ENCODE measurements at places on chromosomes 7 and 10. TPM values are rescaled to one million over a fixed set of nuclear protein-coding genes. Genes with fewer than 3 reads are reported as not detected.

The HOXA10 gene
- total RNA-seq = 11.2 TPM

The DDX50 gene
- total RNA-seq = 32.7 TPM

DNA sequence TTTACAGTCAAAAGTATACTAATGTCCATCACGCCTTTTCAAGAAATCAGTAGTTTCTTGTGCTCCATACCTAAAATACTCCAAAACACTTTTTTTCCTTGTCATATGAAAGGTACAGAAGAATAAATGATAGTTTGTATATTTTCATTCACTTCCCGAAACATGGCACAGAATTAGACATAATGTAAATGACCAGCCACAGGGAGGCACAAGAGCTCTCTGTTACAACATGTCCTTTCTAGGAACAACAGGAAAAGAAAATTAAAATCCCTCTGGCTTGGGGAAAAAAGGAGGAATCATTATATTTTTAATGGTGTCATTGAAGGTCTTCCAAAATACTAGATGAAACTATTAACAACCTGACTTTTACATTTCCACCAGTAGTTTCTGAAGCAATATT is 331.2 kb downstream of the ACTR3B start:
- DNase-seq = no peak

The GSTO2 gene
- 22.0 TPM for total RNA-seq

DNA sequence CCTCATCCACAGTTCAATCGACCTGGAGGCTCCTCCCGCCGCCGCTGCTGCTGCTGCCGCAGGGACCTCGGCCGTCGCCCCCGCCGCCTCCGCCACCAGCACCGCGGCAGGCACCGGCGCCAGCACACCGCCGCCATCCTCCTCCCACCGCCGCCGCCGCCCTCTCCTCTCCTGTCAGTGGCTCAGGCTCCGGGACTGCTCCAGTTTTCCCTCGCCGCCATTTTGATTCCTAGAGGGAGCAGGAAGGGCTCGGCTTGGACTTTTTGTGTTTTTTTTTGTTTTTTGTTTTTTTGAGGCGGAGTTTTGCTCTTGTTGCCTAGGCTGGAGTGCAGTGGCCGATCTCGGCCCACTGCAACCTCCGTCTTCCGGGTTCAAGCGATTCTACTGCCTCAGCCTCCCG is 3.0 kb upstream of the MCM10 start:
- DNase-seq = no peak

The PAPOLB gene
- total RNA-seq = 0.08 TPM

DNA sequence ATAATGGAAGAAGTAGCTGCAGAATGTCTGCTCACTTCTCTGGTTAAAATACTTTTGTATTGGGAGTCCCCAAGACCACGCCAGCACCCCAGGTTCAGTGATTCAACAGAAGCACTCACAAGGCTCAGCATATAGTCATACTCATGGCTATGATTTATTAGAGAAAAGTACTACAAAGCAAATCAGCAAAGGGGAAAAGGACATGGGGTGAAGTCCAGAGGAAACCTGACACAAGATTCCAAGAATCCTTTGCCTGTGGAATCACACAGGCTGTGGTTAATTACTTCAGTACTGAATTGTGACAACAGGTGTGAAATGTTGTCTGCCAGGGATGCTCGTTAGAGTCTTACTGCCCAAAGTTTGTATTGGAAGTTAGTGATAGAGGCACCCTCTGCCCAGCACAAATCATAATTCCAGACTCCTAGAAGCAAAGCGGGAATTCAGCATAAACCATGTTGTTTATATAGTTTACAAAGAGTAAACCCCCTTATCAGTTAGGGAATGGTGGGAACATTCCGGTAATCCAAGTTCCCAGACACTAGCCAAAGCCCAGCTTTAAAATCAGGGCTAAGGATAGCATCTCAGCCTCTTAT is 79.4 kb downstream of the HYCC1 start:
- no peak for DNase-seq

The GCC1 gene
- total RNA-seq = 23.4 TPM

GRCh38 chr7:82699773-82700186 is 256.2 kb upstream of the CACNA2D1 start:
- DNase-seq = no peak

The OGDH gene
- total RNA-seq = 106 TPM

Data from lower leg skin (tissue), 4 donors.